ENCODE measurements at places on chromosomes 11 and 22. TPM values are rescaled to one million over a fixed set of nuclear protein-coding genes. Genes with fewer than 3 reads are reported as not detected.

- peak; percentile 75 for DNase-seq
Observed at GRCh38 chr11:72482211-72482812, 48.0 kb upstream of the CLPB start.

DNA sequence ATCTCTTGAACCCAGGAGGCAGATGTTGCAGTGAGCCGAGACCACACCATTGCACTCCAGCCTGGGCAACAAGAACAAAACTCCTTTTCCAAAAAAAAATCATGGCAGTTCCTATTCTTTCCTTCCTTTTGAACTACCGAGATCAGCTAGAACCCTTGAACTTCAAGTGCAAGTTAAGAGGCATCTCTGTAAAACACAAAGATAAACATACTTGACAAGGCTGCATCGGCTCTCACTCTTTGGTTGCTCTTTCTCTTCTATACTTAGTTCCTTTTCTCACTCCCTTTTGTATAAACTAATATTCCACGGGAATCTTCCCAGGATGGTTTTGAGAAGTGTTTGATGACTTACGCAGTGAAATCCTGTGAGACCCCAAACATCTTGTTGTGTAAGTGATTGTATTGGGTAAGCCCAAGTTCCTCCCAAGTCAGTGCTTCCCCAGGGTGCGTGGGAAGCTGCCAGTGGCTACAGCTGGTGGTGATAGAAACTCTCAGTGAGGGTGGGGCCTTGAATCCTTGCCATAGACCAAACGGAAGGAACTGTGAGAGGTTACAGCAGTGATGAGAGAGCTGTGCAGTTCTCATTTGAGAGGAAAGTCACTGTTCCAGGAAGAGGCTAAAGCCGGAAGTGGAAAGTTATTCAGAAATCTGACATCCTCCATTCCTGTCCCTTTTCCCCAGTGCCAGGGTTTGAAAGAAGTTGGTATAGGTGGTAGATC lies 24.1 kb upstream of the CDC42EP2 start:
- DNase-seq: peak; percentile 68

GRCh38 chr22:38165922-38166593 lies 15.6 kb downstream of the PLA2G6 start:
- DNase-seq: no peak

- DNase-seq: no peak
Observed at GRCh38 chr11:16410479-16410878, 54.1 kb upstream of the SOX6 start.

Gene MB
- not detected for total RNA-seq

Gene C22orf42
- total RNA-seq: not detected

- DNase-seq: peak; percentile 75
Observed at GRCh38 chr11:1458340-1459218, 28.0 kb downstream of the MOB2 start.

DNA sequence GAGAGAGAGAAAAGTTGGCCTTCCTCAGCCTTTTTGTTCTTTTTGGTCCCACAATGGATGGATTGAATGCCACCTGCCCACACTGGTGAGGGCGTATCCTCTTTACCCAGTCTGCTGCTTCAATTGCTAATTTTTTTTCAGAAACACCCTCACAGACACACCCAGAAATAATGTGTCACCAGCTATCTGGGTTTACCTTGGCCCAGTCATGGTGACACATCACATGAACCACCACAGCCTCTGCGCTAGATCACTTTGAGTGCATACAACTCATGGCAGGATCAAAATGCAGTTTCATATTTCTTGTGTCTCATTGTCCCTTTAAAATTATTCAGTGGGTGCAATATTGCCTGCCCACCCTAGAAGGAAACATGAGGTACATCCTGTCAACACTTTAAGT lies 63.3 kb downstream of the ADAMTS15 start:
- DNase-seq: no peak

Gene PDE2A
- 2.2 TPM for total RNA-seq

- no peak for DNase-seq
Observed at GRCh38 chr22:48603621-48604320, 1223.9 kb downstream of the BRD1 start.

- peak; percentile 26 for DNase-seq
Observed at GRCh38 chr11:37710031-37710430, 1112.0 kb upstream of the RAG2 start.

Gene LMO2
- 2.5 TPM for total RNA-seq

DNA sequence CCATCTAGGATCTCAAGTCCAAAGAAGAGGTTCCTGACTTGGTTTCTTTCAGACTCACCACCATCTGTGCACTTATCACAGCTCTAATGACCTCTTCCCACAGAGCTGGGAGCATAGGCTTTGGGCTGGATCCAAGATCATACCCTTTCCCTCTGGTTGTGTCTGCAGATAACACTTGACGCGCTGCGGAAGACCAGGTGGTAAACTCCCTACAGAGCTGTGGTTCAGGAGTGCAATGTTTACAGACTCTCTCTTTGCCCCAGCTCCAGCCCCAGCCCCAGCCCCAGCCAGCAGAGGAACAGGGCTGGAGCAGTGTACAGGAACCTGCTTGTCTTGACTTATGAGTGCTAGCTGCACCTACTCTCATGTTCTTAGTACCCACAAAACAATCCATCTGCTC lies 274.4 kb upstream of the SYN3 start:
- DNase-seq: peak; percentile 47

All from hepatocyte (in vitro differentiated cells).